AG04449 (cell line): ENCODE measurements at places on chromosomes 5 and 9.

DNA sequence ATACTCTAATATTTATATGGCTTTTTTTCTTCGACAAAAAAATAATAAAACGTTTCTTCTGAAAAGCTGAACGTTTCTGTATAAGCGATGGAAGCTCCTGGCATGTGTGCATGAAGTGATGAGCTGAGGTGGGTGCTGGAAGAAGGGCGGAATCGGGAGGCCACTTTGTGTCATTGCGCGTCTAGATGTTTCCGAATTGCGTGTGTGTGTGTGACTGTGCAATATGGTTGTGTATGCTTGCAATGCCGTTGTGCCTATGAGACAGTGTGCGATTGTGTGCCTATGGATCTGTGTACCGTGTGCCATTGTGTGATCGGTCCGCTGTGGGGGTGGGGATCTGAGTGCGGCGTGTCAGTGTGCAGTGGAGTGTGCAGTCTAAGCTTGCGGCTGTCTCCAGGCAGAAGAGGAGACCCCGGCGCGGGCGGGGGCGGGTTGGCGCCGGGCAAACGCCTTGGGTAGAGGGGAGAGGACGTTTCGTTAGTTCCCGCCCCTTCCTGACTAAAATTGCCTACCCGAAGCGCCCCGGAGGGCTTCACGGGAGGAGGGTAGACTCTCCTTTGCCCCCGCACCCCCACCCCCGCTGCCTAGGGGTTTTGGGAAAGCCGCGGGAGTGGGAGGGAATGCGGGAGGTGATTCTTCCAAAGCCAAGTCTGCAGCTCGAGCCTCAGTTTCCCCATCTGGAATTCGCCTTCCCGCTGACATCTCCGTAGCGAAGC is 24.2 kb downstream of the PCDHGC5 start:
- no peak for DNase-seq

GRCh38 chr5:10351199-10351905 is 2.1 kb upstream of the MARCHF6 start:
- no peak for DNase-seq

- no peak for DNase-seq
These were observed 75.8 kb upstream of the ZNF618 start for GRCh38 chr9:113800276-113800675.

DNA sequence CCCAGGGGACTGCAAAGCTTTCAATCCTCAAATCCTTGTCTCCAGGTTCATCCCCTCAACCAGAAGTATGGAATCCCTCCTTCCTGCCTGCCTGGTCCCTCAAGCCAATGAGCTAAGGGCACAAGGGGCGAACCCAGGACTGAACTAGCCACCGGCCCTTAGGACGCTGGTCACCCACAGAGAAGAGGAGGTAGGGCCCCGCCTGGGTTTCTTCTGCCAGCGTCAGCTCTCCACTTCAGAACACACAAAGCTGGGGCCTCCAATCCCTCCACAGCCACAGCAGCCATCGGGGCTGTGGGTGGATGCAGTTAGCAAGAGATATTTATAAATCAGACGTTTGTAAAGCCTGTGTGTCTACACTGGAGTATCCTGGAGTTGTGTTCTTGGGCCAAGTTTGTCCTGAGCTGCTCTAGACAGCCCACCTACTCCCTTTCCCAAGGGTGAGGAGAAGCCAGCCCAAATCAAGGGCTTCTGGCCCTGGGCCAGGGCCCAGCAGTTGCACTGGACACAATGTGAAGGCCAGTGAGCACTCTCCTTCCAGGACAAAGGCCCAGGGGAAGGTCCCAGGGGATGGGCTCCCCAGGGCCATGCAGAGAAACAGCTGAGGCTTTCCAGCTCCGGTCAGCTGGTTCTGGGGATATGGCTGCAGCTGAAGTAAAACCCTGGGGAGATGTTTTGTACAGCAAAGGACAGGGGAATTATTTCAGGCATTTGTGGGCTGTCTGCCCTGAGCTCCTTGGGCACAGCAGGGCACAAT is 18.9 kb downstream of the AMBP start:
- no peak for DNase-seq

GRCh38 chr5:102153003-102153759 is 142.9 kb downstream of the SLCO4C1 start:
- DNase-seq = no peak

GRCh38 chr9:84694248-84694647 is 24.7 kb downstream of the NTRK2 start:
- no peak for DNase-seq

DNA sequence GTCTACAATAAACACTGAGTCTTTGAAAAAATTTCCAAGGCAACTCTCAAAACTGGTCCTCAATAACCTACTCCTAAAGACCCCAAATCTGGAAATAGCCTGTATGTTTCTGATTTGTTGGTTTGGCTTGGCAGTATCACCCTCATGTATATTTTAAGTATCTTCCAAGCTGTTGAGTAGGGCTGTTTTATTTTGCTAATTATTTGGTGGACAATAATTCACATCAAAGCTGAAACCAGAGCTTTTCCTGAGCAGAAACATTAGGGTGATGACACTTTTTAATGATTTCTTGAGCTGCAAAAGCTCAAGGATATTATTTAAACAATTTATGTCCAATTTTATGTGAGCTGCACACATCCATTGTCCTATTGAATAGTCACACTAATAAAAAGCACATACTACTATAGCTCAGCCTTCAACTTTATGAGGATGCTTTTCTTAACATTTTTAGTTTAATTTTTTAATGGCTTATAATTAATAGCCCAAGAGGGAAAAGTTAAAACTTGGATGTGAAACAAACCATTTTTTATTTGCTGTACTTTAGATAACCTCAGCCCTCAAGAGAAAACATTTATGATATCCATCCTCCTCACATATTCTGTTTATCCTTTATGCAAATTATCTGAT is 393.1 kb downstream of the TAF11L14 start:
- no peak for DNase-seq

- DNase-seq = peak; percentile 74
These were observed 145.5 kb upstream of the PCA3 start for GRCh38 chr9:76618762-76619161.

- no peak for DNase-seq
These were observed 90.6 kb upstream of the CXCL14 start for GRCh38 chr5:135669416-135669815.

- DNase-seq = no peak
These were observed 254.2 kb downstream of the ARHGAP26 start for GRCh38 chr5:143024228-143024920.

GRCh38 chr5:88116396-88116795 is 152.2 kb downstream of the TMEM161B start:
- DNase-seq = no peak

DNA sequence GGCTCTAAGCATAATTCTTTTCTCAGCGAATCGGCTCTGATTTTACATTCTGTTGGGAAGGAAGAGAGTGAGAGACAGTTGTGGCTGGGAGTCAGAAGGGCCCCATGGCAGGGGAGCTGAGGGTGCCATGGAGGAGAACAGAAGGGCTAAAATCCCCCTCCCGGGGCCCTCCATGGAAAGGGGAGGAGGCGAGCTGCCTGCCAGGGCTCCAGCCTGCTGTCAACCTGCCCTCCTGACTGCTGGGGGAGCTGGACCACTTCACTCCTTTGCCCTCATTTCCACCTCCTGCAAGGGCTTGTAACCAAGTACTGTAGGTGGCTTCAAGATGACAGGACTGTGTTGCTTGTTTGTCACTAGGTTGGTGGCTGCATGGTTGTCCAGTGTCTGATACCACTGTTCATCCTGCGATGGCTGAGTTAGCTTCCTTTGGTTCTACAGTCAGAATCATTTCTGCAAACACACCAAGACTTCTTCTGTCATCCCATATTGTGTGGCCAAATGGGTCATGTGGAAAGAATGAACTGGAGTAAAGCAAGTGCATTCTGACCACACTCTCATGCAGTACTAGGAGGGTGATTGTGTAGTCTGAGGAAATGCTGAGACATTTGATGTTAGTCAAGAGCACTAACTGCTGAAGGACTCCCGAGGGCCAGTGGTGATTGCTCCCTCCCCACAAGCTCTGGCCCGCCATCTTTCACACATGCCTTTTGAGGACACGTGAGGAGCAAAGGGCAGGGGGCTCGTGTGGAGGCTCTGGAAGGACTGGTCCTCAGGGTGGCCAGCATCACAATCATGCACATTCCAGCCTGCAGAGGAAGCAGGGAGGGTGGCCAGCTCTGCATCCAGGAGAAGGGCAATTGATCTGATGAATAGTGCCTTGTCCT is 307.2 kb downstream of the GADD45G start:
- no peak for DNase-seq

- DNase-seq = no peak
These were observed 27.7 kb downstream of the SAR1B start for GRCh38 chr5:134604908-134605307.

GRCh38 chr5:87829217-87829551 is 416.5 kb upstream of the CCNH start:
- DNase-seq = no peak

GRCh38 chr5:111241696-111242095 is 17.5 kb downstream of the CAMK4 start:
- no peak for DNase-seq

DNA sequence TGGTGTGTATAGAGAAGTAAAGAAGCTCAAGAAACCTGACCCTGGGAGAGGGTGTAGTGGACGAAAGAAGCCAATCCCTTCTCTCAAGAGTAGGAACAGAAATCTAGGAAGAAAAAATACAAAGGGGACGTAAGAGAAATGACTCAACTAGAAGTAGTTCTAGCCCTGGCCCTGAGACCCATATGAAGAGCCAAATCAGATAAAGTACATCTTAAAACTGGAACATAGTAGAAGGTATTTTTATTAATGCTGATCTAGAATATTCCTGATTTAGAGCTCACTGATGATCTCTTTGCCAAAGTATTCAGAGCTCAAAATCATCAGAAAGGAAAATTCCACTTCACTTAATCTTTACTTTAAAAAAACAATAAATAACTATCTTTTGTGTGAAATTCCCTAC is 184.8 kb downstream of the MLLT3 start:
- DNase-seq = peak; percentile 49

DNA sequence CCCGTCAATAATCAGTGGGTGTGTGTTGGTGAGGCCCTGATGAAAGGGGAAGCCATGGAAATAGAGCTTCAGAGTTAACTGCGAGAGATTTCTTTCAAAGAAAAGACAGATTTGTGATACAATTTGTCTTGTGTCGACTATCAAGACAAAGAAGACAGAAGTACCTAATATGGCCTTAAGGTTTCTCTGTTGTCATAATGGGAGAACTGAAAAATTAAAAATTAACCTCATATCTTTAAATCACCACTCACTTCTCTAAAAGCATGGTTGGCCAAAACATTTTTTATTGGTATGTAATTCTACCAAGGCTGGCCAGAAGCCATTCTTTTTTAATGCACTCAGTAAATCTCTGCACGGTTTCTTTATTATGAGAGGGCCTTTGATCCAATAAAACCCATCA is 282.9 kb upstream of the WWC1 start:
- DNase-seq = no peak

- no peak for DNase-seq
These were observed 330.6 kb downstream of the CHSY3 start for GRCh38 chr5:130234816-130235215.

- no peak for DNase-seq
These were observed 9.7 kb downstream of the FNIP1 start for GRCh38 chr5:131786900-131787692.

DNA sequence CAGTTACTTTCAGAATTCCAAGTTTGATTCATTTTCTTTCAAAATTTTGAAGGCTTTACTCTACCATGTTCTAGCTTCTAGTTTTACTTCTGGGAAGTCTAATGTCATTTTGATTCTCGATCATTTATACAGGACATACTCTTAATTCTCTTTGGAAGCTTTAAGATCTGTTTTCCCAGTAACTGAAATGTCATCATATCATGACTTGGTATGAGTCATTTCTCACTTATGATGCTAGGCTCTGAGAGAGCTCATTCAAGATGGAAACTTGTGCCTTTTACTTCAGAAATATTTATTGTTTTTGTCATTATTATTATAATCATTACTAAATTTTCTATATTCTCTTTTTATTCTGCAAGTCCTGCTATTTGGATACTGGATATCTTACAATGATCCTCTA is 222.3 kb downstream of the PARP8 start:
- no peak for DNase-seq

GRCh38 chr5:122332599-122333555 is 20.8 kb downstream of the SNCAIP start:
- DNase-seq = no peak

DNA sequence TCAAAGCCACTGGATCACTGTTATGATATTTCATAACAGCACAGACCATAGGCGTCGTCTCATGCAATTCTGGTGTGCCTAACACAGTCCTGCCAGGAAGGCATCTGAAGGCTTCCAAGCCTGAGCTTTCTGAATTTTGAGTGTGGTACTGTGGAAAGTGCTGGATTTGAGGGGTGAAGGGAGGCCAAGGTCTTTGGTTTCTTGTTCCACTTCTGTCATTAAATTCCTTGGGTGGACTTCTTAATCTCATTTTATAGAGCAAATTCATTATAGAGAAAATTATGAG is 441.3 kb upstream of the PIK3R1 start:
- DNase-seq = no peak

DNA sequence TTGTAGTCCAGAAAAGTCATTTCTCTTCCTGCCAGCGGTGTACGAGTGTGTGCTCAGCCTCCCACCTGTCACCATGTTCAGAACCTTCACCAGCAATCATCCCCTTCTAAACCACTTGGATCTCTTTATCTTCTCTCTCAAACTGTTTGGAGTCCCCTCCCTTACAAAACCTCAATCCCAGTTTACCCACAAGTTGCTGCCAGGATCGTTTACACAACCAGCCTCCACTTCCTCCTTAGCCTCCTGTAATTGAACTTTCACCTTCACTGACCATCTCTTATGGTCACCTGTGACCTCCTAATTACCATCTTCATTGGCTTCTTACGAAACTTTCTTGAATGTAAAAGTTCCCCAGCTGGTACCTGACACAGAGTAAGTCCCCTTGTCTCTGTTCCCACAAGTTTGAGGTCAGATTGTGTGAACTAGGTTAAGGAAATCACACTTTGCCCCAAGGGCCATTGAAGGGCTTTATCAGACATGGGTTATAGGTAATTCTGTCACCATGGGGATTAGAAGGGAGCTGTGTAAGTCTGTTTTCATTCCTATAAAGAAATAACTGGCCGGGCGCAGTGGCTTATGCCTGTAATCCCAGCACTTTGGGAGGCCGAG is 20.0 kb downstream of the RNF44 start:
- DNase-seq = no peak

- DNase-seq = no peak
These were observed 75.7 kb upstream of the SNX2 start for GRCh38 chr5:122699201-122699600.

DNA sequence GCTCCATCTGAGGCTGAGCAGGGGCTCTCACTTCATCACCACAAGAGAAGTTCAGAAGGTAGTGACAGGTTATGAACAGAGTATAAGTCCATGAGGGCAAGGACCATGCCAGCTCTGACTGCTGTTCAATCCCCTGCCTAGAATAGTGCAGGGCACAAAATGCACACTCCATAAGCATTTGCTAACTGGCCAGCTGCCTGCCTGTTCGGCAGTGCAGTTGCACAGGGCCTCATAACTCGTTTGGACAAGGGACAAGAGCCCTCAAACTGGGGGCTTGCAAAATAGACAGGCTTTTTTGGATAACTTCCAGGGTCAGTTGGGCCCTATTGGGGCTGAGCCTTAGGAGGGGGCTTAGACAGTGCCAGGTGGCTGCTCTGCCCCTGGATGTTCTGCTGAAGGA is 21.1 kb downstream of the SPARC start:
- no peak for DNase-seq
